Activated CD4-positive, alpha-beta T cell treated with anti-CD3 and anti-CD28 coated beads, Interleukin-2, amount 10 ng/mL, durations not matched to agents 24 days and 14 days (primary cell): ENCODE measurements at places on chromosomes 12 and 14.

DNA sequence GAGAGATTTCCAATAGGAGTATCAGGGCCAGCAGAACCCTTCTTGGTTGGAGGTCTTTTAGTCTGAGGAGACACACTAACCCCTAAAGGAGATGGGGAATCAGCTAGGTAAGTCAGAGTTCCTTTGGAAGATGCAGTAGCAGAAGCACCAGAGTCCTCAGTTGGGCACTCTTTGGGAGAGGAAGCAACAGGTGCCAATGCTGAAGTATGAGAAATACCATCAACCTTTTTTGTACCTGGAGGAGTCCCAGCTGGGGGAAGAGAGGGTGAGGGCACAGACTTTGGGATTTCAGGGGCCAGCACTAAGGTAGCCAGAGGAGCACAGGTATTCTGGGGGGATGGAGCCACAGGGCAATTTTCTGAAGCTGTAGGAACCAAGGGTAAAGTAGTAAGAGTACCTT lies 6.0 kb downstream of the NACA start:
- DNase-seq = no peak

DNA sequence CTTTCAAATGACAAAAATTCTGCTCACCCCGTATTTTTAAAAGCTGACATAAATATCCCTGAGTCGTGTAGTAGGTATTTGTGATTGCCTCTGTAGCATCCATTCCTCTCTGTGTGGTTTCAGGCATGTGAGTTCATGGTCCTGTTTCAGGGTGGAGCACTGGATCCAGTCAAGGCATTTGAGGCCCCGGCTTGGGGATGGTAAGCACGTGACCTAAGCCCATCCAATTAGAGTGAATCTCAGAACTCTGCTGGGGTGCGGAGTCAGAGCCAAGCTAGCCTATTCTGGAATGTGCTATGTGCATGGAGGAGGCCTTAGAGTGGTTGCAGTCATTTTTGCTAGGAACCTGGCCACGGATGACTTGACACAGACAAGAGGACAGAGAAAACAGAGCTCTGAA lies 4.3 kb upstream of the CSRP2 start:
- DNase-seq = no peak

DNA sequence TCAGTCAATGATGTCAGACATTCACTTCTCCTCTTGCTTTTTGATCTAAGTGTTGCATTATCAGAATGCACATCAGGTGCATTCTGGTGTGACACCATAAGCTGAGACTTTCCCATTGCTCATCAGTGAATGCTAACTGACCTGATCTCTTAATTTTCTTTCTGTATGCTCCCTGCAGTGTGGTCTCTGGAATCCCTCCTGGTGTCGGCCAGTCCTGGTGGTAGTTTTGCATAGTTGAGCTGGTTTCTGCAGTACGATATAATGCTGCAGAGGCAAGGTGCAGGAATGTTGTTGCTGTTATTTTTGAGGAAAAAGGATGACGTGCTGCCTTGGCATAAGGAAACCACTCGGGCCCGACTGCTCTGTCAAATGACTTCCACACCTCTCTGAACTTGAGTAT lies 11.0 kb upstream of the SRP54 start:
- no peak for DNase-seq

DNA sequence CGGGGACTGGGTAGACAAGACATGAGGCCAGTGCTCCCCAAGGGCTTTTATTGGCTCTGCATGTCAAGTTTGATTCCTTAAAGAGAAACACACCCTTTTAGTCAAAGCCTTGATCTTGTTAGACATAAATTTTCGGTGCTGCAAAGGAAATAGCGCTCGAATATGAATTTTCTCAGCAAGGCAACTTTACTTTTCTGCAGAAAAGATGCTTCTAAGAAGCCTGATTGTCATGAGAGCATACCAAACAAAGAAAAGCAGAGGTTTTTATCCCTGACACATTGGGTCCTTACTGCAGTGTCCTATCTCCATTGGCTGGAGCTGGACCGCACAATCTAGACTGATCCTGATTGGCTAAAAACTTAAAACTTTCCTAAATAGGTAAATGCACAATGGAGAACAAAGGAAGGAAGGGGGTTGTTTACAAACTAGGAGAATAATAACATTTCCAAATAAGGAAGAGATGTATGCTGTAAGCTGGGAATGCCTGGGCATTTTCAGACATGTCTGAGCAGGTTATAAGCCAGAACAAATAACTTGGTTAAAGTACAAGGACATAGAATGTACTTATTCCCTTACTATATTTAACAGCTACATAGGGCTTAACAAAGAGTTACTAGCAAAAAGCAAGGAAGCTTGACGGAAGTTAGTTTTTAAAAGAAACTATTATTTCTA lies 17.2 kb downstream of the TXNRD1 start:
- DNase-seq = no peak

GRCh38 chr14:103696466-103697071 lies 18.7 kb downstream of the XRCC3 start:
- no peak for DNase-seq
